Uterus (tissue), 4 donors: ENCODE measurements at places on chromosomes 6 and 20. TPM values are rescaled to one million over a fixed set of nuclear protein-coding genes. Genes with fewer than 3 reads are reported as not detected.
A peak's percentile ranks its signal among the peaks of the same experiment; 100 is the strongest.

The CST4 gene
- not detected for total RNA-seq

DNA sequence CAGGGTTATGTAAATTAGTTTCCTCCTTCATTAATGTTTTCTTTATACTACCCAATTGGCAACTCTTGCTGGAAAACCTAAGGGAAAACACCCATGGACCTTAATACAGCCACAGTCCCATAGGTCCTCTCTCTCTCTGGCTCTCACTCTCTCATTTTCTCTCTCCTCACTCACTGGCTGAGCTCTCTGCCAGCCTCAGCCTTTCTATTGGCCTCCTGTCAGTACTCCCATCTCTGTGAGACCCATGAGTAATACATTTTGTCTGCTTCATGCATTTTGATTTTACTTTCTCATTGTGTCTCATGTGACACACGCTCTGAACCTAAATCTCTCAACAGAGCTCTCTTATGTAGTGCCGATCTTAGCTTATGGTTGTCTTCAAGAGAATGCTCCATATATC, 907.5 kb downstream of the C6orf118 start:
- no peak overlapping the region for H3K27ac ChIP-seq
- H3K27me3 ChIP-seq, result no peaks in the 10 kb centered on the region
- DNase-seq, result no peak
- H3K4me1 ChIP-seq, result no peaks in the 10 kb centered on the region
- no peaks in the 10 kb centered on the region for H3K36me3 ChIP-seq

The TMEM217 gene
- total RNA-seq, result not detected

The ADGRF5 gene
- 21.5 TPM for total RNA-seq

- no peaks in the 10 kb centered on the region for H3K4me1 ChIP-seq
- no peak for DNase-seq
- H3K27me3 ChIP-seq, result no peaks in the 10 kb centered on the region
- no peaks in the 10 kb centered on the region for H3K36me3 ChIP-seq
- no peak overlapping the region for H3K4me3 ChIP-seq
Measured at GRCh38 chr6:8536122-8536521, 100.8 kb upstream of the SLC35B3 start.

DNA sequence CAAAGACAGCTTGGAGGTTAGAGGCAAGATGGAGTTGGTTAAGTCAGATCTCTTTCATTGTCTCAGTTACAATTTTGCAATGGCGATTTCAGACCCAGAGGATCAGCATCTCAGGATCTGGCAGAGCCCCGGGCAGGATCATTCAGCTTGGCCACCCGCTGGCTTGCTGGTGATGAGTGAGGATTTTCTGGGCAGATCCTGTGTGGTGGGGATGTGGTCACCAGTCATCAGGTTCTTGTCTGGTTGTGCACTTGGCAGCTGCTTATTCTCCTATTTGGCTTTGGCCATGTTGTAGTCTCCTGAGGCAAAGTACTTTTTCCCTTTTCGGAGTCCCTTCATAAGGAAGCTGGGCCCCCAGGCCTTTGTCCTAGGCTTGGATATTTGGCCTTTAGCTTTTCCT, 953.9 kb downstream of the KIF16B start:
- H3K4me1 ChIP-seq, result no peaks in the 10 kb centered on the region
- no peak overlapping the region for H3K27ac ChIP-seq
- no peak overlapping the region for H3K4me3 ChIP-seq
- H3K36me3 ChIP-seq, result no peaks in the 10 kb centered on the region
- H3K27me3 ChIP-seq, result no peaks in the 10 kb centered on the region
- DNase-seq, result no peak

The KCNQ2 gene
- not detected for total RNA-seq

- no peak overlapping the region for H3K27ac ChIP-seq
- H3K4me1 ChIP-seq, result no peaks in the 10 kb centered on the region
- no peaks in the 10 kb centered on the region for H3K36me3 ChIP-seq
- no peaks in the 10 kb centered on the region for H3K27me3 ChIP-seq
- DNase-seq, result no peak
Measured at GRCh38 chr20:21033817-21034216, 72.3 kb downstream of the LINC00237 start.

GRCh38 chr6:75499640-75500039, 6.0 kb upstream of the FILIP1 start:
- H3K27me3 ChIP-seq, result no peaks in the 10 kb centered on the region
- no peak overlapping the region for H3K4me3 ChIP-seq
- H3K27ac ChIP-seq, result no peak overlapping the region
- H3K4me1 ChIP-seq, result no peaks in the 10 kb centered on the region
- no peaks in the 10 kb centered on the region for H3K36me3 ChIP-seq

DNA sequence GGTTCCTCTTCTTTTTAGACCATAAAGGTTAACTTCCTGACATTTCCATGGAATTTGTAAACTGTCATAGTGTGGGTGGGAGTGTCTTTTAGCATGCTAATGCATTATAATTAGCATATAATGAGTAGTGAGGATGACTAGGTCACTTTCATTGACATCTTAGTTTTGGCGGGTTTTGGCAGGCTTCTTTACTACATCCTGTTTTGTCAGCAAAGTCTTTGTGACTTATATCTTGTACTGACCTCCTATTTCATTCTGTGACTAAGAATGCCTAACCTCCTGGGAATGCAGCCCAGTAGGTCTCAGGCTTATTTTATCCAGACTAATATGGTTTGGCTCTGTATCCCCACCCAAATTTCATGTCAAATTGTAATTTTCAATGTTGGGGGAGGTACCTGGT, 149.6 kb upstream of the SYNCRIP start:
- H3K27me3 ChIP-seq, result no peaks in the 10 kb centered on the region
- DNase-seq, result no peak
- H3K4me1 ChIP-seq, result no peaks in the 10 kb centered on the region
- no peaks in the 10 kb centered on the region for H3K36me3 ChIP-seq
- no peak overlapping the region for H3K4me3 ChIP-seq
- no peak overlapping the region for H3K27ac ChIP-seq

DNA sequence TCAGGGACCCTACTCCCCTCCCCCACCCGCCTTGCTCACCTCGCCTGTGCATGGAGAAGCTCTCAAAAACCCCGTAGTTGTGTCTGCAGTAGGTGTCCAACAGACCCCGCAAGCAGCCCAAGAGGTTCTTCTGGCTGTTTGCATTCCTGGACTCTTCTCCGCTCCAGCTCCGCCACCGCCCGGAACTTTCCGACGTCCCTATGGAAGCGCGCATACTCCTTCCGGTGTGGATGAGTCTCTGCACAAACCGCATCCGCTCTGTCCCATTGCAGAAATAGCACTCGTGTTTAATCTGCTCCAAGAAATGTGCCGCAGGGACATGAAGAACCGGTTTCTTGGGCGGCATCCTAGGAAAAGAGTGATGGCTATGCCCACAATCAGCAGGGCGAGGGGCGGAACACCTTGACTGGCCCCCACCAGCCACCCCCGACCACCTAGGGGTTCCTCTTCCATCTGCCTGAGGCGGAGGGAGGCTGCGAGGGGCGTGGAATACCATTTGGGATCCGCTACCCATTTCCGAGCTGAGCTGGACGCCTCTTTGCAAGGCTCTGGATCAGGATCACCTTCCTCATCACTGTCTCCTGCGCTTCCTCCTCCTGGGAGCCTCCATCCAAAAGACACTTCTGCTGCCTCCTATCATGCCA, 20.2 kb downstream of the HLA-DRA start:
- H3K27me3 ChIP-seq, result no peaks in the 10 kb centered on the region
- DNase-seq, result no peak
- H3K36me3 ChIP-seq, result no peaks in the 10 kb centered on the region
- no peaks in the 10 kb centered on the region for H3K4me1 ChIP-seq
- H3K4me3 ChIP-seq, result no peak overlapping the region

The TRIM10 gene
- total RNA-seq, result 0.69 TPM

DNA sequence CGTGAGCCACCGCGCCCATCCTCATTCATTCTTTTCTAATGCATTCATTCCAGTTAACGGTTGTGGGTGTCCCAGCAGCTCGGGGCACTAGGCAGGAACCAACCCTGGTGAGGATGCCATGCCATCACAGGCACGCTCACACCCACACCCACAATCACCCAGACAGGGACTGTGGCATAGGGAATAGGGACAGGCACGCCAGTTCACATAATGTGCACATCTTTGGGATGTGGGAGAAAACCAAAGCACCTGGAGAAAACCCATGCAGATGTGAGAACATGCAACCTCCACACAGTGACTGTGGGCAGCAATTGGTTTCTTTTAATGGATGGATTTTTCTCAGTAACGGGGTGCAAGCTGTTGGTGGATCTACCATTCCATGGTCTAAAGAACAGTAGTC, 64.3 kb downstream of the IRF4 start:
- DNase-seq, result no peak
- H3K4me3 ChIP-seq, result no peak overlapping the region
- no peaks in the 10 kb centered on the region for H3K4me1 ChIP-seq
- H3K27me3 ChIP-seq, result no peaks in the 10 kb centered on the region

- DNase-seq, result no peak
- peak overlapping the region; percentile 92 for H3K27ac ChIP-seq
- peaks cover 3% of the 10 kb centered on the region for H3K4me1 ChIP-seq
- peak overlapping the region; percentile 69 for H3K4me3 ChIP-seq
Measured at GRCh38 chr6:53358440-53359094, 9.8 kb upstream of the ELOVL5 start.

GRCh38 chr20:58237318-58238132, 9.1 kb upstream of the ANKRD60 start:
- no peak overlapping the region for H3K4me3 ChIP-seq
- H3K27ac ChIP-seq, result peak overlapping the region; percentile 47
- no peaks in the 10 kb centered on the region for H3K4me1 ChIP-seq
- no peaks in the 10 kb centered on the region for H3K27me3 ChIP-seq
- no peak for DNase-seq
- H3K36me3 ChIP-seq, result no peaks in the 10 kb centered on the region

The GGTLC1 gene
- not detected for total RNA-seq

- H3K4me1 ChIP-seq, result no peaks in the 10 kb centered on the region
- no peak for DNase-seq
- no peak overlapping the region for H3K27ac ChIP-seq
- no peak overlapping the region for H3K4me3 ChIP-seq
Measured at GRCh38 chr6:24520929-24521546, 26.3 kb downstream of the ALDH5A1 start.

The CYP24A1 gene
- 4.8 TPM for total RNA-seq

The OPRL1 gene
- not detected for total RNA-seq

DNA sequence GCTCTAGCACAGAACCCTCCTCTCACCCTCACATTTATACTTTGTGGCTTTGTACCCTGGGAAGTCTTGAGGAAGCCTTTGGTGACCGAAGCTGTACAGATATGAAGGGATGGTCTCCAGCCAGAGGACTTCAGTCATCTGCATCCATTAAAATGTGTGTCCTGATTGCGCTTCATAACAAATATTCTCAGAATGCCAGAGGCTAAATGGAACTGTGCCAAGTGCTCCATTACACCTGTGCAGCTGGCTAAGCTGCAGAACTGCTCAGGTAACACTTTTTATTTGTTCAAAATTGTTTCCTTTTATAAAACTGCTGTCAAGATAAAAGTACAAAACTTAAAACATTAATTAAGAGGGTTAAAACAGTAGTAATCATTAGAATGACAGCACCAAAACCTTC, 22.3 kb downstream of the TPBG start:
- H3K36me3 ChIP-seq, result peaks cover 2% of the 10 kb centered on the region
- DNase-seq, result no peak
- H3K27me3 ChIP-seq, result no peaks in the 10 kb centered on the region
- no peaks in the 10 kb centered on the region for H3K4me1 ChIP-seq
- H3K4me3 ChIP-seq, result no peak overlapping the region
- no peak overlapping the region for H3K27ac ChIP-seq
